ENCODE measurements at places on chromosomes 2 and 18.

DNA sequence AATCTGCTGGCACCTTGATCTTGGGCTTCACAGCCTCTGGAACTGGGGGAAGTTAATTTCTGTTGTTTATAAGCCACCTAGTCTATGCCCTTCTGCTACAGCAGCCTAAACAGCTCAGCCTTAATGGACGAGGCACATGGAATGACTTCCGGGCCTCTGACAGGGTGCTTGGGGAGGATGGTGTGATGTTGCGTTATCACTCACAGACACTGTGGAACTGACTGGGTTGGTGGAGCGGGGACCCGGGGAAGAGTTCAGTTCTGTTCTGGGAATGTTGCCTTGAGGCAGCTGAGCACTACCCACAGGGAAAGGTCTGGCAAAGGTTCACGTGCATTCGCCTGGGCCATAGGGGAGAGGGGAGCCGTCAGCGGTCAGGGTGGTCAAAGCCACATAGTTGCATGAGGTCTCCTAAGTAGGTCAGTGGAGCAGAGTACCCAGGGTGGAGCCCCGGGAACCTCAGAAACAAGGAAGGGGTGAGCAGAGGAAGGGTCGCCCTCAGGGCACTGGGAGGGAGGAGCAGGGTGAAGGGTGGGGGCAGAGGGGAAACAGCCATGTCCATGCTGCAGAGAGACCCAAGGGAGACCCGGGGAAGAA is 36.2 kb downstream of the LRRFIP1 start:
- DNase-seq = no peak

GRCh38 chr2:165013944-165014619 is 58.8 kb upstream of the SLC38A11 start:
- no peak for DNase-seq

GRCh38 chr18:63963615-63964256 is 6.1 kb upstream of the SERPINB8 start:
- peak; percentile 10 for DNase-seq

- no peak for DNase-seq
Measured at GRCh38 chr2:45024600-45025291, 15.5 kb upstream of the SIX2 start.

DNA sequence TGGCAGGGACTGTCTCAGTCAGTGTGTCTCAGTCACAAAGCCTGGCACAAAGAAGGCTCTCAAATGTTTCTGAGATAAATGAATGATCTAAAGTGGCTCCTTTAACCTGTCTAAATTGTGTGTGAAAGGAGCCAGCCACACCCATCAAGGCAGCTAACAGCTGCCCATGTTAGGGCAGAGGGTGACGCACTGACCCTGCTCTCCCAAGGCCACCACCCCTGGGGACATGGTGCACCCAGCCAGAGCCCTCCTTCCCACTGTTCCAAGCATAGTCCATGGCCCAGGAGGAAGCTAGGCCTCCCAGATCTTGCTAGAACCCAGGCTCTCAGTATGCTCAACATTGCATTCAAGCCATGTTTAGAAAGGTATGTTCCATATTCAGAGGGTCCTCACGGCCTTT is 100.3 kb downstream of the KLHL29 start:
- no peak for DNase-seq

DNA sequence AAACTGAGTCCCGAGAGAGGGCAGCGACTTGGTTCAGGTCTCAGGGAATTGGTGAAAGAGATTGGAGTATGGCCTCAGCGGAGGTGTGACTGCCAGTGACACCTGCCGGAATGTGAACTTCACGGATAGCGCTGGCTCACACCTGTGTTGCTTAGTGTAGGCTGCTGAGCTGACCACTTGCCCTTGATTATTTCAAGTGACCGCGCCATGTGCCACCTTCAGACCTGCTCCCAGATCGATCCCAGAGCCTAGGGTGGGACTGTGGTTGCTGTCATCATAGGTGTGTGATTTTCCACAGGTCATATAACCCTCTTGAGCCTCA is 134.8 kb downstream of the GLI2 start:
- no peak for DNase-seq

- peak; percentile 6 for DNase-seq
Measured at GRCh38 chr2:88739985-88740600, 48.6 kb downstream of the RPIA start.

DNA sequence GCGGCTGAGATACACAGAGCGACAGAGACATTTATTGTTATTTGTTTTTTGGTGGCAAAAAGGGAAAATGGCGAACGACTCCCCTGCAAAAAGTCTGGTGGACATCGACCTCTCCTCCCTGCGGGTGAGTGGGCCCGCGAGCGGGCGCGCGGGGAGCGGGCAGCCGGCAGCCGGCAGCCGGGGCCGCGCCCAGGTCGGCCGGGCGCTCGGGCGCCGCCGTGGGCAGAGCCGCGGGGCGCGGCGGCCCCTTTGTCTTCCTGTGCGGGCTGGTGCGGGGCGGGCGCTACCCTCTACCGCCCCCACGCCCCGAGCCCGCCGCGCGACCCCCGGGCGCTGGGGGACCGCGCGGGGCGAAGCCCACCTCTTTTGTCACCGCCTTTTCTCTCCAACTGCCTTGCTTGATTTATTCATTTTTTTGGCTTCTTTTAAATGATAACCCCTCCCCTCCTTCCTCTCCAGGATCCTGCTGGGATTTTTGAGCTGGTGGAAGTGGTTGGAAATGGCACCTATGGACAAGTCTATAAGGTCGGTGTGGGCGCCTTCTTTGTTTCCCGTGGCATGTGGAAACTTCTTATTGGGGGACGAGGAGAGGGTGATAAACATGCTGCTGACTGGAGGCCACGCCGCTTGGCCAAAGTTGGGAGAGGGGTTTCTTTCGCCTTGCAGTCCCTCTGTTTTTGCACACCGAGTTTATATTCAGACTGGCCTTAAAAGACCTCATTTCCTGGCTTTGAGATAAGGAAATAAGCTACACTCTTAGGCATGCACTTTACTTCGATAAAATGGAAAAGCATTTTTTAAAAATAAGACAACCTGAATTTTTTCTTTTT is 722 bp downstream of the MAP4K4 start:
- DNase-seq = no peak

- no peak for DNase-seq
Measured at GRCh38 chr2:219517954-219518778, 3.9 kb downstream of the ASIC4 start.

DNA sequence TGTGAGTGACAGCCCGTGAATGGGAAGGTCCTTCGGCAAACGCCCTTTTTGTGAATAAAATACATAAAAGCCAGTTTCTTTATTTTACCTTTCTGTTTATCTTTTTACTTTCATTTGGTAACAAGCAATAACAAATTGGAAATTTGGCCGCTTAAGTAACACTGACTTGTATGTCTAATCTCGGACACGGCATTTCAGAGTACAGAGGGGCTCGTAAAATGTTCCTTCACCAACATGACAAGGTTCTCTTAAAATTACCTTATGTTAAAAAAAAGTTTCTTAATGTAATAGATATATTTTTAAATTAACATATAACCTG is 558 bp upstream of the NEMP2 start:
- no peak for DNase-seq

DNA sequence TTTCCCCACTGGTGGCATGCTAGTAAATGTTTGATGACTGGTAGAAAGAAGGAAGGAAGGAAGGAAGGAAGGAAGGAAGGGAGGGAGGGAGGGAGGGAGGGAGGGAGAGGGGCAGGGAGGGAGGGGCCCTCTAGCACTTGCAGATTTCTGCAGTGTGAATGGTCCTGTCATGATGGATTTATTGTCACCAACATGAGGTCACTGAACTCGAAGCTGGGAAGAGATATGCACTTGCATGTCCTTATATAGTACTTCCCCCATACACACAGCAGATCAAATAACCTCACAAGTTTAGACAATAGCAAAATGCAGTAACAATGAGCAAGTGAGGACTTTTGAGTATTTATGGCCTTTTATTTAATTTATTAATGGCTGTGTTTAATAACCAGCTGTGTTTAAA is 44.5 kb upstream of the CXCR4 start:
- no peak for DNase-seq

- no peak for DNase-seq
Measured at GRCh38 chr2:40169430-40169829, 282.5 kb downstream of the SLC8A1 start.

- DNase-seq = no peak
Measured at GRCh38 chr2:212076456-212076855, 462.1 kb downstream of the ERBB4 start.

DNA sequence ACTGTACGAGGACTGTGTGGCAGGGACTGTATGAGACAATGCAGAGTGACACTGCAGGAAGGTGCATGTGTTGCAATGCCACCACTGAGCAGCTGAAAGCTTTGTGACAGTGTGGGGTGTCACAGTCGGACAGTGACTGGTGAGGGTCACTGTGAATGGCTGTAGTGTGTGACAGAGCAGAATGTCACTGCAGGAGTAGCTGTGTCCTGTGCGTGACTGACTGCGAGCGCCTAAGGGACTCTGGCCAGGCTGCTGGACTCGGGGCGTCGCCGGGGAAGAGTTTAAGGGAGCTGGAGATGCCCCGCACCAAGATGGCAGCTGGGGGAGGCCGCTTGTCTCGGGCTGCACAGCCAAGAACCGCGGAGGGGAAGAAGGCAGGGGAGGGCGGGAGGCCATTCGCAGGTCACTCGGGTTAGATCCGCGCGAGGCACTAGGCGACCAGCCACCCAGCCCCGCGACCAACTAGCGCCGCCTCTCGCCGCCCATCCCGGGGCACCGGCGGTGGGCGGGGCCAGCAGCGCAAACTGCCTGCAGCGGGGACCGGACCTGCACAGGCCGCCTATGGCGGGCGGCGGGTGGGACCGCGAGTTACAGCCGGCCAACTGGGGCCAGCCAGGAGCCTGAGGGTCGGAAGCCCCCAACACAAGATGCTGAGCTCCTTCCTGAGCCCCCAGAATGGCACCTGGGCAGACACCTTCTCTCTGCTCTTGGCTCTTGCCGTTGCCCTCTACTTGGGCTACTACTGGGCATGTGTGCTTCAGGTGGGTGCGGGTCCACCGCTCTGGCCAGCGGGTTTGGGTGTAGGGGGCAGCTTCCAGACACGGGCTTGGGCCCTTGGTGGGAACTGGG is at the start of gene ABHD1:
TSS of gene ABHD1 (plus strand) at position 514 of the 849 bp plus-strand sequence. CDS start at position 648, 134 bp downstream.
- peak; percentile 8 for DNase-seq

- DNase-seq = no peak
Measured at GRCh38 chr18:10124967-10125366, 211.2 kb downstream of the VAPA start.

GRCh38 chr2:174603280-174603679 is 5.7 kb upstream of the WIPF1 start:
- no peak for DNase-seq

- DNase-seq = no peak
Measured at GRCh38 chr2:73897934-73898333, 5.1 kb downstream of the ACTG2 start.

DNA sequence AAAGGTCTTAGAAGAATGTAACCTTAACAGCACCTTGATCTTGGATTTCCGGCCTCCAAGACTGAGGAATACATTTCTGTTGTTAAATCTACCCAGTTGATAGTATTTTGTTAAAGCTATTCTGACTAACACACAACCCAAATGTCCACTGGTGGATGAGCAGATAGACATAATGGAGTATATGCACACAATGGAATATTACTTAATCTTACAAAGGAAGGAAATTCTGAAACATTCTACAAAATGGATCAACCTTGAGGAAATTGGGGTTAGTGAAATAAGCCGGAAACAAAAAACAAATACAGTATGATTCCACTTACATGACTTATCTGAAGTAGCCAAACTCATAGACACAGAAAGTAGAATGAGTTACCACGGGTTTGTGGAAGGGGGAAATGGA is 168.7 kb downstream of the ZNF804A start:
- no peak for DNase-seq

- DNase-seq = no peak
Measured at GRCh38 chr2:120678926-120679325, 56.7 kb upstream of the GLI2 start.

GRCh38 chr2:141611981-141612380 is 518.8 kb downstream of the LRP1B start:
- no peak for DNase-seq

DNA sequence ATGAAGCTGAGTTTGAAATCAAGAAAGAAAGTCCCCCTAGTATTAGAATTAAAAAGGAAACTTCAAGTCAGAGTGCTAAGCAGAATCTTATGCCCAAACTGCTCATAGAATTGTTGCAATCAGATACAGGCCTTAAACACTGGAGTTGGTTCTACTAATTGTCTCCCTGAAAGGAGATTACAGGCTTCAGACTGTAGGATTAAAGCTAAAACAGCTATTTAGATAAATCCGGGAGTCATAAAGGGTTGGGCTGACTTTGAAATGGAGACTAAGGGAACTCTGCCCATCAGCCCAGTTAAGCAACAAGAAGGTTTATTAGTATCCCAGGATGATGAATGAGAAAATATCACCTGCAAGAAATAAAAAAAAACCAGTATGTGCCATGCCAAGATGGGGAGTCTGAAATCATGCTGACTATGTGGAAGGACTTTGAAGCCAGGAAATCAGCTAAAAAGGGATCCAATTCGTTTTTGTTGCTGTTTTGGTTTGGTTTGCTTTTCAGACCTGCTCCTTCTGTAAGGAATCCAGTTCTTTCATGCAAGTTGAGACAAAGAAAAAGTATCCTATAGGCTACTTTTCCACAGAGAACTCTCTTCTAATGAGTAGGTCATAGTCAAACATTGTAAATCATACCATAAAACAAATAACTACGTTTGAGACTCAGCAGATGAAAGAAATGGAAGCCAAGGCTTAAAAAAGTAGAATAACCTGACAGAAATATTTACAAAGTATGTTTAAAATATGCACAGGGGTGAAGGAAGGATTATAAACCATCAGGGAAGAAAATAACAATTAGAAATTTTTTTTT is 37.6 kb upstream of the MSTN start:
- DNase-seq = no peak

DNA sequence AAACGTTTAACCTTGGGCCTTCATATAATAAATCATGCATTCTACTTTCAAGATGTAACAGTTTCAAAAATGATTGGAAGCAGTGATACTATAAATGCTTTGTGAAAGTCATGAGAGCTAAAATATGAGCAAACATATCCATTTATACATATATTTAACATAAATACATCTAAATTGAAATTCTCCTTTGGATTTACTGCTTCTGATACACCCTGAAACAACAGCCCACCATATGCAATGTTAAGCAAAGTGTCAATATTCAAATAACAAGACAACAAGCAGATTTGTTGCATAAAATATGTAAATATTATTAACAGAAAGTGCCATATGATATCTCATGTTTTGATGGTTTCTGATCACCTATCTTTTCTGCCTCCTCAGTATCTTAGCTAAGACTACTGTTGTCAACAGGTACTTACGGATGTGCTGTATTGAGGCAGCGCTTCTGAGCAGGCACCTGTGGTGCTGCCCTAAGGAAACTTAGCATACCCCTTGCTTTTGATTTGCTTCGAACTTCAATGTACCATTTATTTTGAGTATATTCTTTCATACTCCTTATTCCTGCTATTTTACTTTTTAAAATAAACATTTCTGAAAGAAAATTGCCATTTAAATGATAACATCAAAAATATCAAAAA is 6.1 kb downstream of the FIGN start:
- DNase-seq = no peak
